Sciatic nerve (tissue), 2 donors: ENCODE measurements at places on chromosomes 6 and 20. TPM values are rescaled to one million over a fixed set of nuclear protein-coding genes. Genes with fewer than 3 reads are reported as not detected.

GRCh38 chr20:16491294-16491905 lies 81.8 kb downstream of the KIF16B start:
- DNase-seq: no peak

The DTNBP1 gene
- total RNA-seq: 25.3 TPM

The TCP1 gene
- total RNA-seq: 107 TPM

GRCh38 chr20:2146080-2146867 lies 44.6 kb downstream of the STK35 start:
- DNase-seq: no peak

The SLC4A11 gene
- total RNA-seq: 0.89 TPM

GRCh38 chr6:3237761-3238662 lies 10.6 kb upstream of the TUBB2B start:
- peak; percentile 58 for DNase-seq

GRCh38 chr6:112701201-112701600 lies 354.1 kb downstream of the RFPL4B start:
- peak; percentile 60 for DNase-seq

DNA sequence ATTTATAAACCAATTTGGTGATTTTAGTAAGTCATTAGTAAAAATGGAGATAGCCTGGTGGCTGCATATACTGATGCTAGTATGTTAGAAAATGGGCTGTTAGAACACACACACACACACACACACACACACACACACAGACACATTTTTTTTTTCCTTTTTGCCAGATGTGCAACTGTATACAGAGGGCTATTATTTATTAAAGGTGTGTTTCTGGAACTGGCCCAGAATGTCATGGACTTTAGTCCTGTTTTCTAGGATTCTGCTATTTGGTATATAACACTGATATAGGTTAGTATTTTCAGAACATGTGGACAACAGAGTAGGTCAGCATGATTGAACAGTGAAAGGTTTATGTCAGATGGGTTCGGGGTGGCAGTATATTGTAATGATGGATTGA lies 12.4 kb downstream of the MYO6 start:
- no peak for DNase-seq
